GM03348 (cell line): ENCODE measurements at places on chromosomes 16 and 17.
A peak's percentile ranks its signal among the peaks of the same experiment; 100 is the strongest.

DNA sequence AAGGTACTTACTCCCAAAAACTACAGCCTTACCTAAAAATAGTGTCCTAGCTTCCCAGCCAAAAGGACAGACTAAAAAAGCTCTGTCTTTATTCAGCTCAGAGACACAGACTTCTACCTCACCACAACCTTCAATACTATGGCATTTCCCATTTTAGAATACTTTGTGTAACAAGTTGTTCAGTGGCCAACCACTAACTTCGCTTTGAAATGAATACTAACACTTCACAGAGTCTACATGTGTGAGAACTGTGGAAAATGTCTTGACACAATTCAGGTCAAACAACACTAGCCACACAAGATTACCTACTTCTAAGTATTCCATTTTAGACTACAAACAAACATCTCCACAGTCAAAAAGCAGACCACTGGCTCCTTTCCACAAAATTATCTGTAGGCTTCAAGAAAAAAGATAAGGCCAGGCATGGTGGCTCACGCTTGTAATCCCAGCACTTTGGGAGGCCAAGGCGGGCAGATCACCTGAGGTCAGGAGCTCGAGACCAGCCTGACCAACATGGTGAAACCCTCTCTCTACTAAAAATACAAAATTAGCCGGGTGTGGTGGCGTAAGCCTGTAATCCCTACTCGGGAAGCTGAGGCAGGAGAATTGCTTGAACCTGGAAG lies 3.2 kb downstream of the HELZ start:
- no peak for DNase-seq

GRCh38 chr17:77365584-77366186 lies 224.9 kb downstream of the SEC14L1 start:
- peak; percentile 76 for DNase-seq

- no peak for DNase-seq
Observed at GRCh38 chr16:52543654-52544053, 3.3 kb downstream of the TOX3 start.

DNA sequence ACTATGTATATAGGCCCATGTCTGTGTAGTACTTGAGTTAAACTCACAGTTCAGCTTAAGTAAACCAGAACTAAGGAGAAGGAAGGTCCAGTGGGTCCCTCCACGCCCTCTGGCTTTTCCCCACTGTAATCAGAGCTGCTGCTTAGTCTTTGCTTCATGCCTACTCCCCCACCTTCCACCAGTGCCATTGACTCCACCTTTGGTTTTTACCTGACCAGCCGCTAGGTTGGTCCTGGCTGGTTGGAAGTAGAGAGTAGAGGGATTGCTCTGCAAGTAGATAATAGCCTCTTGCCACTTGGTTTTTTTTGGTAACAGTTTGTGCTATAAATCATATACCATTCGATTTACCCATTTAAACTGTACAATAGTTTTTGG lies 22.8 kb upstream of the PHKG2 start:
- DNase-seq = no peak

GRCh38 chr16:13779676-13780075 lies 140.3 kb upstream of the ERCC4 start:
- DNase-seq = no peak

- DNase-seq = no peak
Observed at GRCh38 chr16:77057161-77057774, 133.7 kb upstream of the MON1B start.

DNA sequence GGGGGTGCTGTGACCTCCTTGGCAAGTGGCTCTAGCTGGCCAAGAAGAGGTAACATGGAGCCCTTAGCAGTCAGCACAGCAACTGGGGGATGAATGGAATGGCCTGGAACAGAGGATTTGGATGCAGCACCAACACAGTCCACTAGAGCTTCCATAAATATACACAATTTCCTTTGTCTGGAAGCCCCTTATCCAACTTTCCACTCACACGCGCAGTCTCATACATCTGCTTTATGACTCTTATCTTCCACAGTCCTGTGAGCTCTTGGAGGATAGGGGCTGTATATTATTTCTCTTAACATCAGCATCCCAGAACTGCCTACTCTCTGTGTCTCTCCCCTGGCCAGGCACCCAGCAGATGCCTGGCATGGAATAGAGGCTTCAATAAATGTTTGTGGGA lies 235.6 kb upstream of the MAF start:
- no peak for DNase-seq

- DNase-seq = no peak
Observed at GRCh38 chr17:30848021-30848420, 16.3 kb downstream of the ATAD5 start.

GRCh38 chr17:80855948-80856862 lies 135.4 kb upstream of the CHMP6 start:
- DNase-seq = peak; percentile 93

- DNase-seq = no peak
Observed at GRCh38 chr16:47055136-47055885, 81.8 kb upstream of the DNAJA2 start.
